ENCODE measurements at places on chromosomes 1 and 21. TPM values are rescaled to one million over a fixed set of nuclear protein-coding genes. Genes with fewer than 3 reads are reported as not detected.

GRCh38 chr1:205430696-205431305 is 8.9 kb upstream of the LEMD1 start:
- DNase-seq: no peak

DNA sequence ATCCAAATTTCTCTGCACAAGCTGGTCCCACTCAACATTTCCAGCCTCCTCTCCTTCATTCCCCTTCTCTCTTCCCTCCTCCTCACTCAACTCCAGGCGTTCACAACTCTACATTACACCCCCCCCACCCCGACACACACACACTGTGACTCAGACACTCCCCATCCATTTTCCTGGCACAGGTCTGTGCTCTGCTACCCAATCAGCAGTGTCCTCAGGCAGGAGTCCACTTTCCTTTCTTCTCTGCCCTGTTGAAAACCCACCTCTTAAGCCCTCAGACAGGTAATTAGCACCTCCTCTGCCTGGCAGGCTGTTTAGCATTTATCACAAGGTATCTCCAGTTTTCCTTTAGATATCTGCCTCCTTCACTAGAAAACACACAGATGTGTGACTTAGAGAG is 8.8 kb upstream of the LMX1A start:
- no peak for DNase-seq

DNA sequence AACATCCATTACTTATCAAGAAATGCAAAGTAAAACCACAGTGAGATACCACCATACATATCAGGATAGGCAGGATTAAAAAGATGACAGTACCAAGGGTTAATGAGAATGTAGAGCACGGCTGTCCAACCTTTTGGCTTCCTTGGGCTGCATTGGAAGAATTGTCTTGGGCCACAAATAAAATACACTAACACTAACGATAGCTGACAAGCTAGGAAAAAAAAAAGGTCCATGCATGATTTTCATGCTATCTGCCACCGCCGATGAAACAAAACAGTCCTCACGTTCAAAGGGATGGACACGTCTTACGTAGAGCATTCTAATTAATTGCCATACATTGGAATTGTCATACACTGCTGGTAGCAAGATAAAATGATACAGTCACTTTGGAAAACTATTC is 14.3 kb downstream of the BACH1 start:
- no peak for DNase-seq

DNA sequence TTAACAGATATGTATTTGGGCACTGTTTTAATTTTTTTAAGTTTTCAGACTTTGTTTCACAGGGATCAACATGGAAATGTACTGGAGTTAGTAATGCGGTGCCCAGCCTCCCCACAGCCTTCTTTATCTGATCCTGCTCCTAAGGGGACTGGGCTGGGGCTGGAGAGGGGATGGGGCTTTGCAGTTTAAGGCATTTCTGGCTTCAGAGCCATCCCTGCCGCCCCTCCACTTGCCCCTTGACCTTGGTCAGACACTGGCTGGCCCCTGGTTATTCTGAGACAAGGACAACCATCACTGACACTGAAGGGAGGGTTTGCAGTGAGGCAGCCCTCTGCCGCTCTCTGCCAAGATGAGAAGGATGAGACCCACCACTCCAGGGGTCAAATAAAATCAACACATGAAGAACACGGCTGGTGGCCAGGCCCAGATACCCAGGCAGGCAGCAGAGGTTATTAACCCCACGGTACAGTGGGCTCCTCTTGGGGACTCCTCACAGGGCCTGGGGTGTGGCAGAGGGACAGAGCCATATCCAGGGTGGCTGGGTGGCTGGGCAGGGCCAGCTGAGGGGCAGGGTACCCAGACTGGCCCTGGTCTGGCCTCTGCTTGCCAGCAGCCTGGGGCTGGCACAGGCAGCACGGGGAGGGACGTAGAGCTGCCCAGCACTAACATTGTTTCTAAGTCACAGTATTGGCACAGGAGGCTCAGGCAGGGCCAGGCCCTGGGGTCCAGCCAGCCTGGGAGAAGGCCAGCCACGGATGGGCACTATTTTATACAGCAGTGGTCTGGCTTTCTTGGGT is 7.2 kb upstream of the UBE2U start:
- no peak for DNase-seq

DNA sequence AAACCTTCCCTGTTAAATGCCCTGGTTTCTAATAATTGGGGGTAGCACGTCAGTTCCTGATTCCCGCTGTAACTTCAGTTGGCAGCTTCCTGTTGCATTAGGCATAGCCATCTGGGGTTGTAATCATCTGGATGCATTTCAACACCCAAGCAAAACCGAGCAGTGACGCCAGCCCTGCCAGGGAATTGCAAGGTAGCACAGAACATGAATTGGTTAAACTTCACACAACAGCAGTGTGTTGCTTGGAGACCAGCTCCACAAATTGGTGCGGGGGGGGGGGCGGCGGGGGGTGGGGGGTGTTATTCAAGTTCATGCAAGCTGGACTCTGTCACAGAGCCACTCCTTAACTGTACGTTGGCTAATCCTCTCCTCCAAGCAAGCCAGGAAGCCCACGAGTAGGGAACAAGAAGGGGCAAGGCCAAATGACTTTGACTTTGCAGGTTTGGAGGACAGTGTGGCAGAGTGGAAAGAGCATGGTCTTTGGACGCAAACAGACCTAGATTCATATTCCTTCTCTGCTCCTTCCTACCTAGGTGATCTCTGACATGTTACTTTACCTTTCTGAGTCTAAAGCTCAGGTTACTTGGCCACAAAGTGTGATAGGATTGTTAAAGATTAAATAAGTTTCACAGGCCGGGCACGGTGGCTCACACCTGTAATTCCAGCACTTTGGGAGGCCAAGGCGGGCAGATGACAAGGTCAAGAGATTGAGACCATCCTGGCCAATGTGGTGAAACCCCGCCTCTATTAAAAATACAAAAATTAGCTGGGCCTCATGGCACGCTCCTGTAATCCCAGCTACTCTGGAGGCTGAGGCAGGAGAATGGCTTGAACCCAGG is 4.7 kb downstream of the LAX1 start:
- DNase-seq: no peak

- no peak for DNase-seq
Observed at GRCh38 chr21:38760762-38761155, 45.0 kb upstream of the ETS2 start.

DNA sequence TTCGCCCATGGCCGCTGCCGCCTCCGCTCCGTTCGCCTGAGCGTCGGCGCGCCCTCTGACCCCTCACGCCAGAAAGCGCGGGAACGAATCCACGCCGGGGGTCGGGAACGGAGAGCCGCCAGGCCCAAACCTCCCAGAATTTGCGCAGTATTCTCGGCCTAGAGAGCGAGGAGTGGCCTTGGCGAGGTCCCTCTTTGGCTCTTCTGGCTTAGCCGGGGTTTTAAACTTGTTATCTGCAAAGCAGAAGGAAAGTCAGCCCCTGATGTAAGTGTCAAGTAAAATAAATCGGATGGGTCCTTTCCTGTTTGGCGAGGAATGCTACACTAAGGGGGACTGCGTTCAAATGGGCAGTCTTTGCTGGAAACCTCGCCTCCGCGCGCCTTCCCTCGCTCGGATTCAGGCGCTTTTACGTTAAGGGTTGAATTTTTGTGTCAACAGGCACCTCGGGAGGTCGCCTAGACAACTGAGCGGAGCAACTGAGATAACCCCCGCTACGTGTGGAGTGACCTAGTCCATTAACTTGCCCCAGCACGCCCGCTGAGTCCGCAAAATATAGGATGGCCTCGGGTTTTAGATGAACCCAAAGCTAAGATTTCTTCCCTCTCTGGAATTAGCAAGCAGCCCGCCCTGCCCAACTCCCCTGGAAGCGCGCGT is 1.1 kb downstream of the HSF2BP start:
- DNase-seq: no peak

DNA sequence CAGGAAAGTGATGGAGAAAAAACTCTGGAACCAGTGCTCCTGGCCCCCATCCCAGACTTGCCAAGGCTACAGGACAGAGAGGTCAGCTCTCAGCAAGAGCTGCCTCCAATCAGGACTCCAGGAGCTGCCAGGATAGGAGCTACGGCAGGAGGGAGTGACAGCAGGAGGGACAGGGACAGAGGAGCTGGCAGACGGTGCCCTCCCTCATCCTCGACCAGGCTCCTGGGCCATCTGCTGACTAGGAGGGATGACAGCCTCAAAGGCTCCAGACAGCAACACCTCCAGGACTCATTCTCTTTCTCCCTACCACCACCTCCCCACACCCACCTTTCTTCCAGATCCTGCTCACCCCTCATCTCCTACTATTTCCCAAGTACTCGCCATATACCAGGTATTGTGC is 22.7 kb downstream of the DLGAP3 start:
- no peak for DNase-seq

DNA sequence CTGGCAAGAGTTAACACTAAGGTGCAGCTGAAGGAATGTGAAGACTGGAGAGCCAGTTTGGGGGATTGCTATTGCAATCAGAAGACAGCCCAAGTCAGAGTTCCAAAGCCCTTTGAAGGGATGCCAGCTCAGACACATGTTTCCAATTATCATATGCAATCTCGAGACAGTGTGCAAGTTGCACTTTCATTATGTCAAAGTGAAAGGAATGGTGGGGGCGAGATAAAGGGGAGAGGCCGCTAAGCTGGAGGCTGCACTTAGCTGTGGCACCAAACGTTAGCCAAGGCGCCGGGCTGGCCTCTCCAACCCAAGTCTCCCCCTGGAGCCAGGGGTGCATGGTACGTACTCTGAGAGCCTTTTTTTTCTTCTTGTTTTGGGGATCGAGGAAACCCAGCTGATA is 58.0 kb downstream of the NGF start:
- DNase-seq: no peak

DNA sequence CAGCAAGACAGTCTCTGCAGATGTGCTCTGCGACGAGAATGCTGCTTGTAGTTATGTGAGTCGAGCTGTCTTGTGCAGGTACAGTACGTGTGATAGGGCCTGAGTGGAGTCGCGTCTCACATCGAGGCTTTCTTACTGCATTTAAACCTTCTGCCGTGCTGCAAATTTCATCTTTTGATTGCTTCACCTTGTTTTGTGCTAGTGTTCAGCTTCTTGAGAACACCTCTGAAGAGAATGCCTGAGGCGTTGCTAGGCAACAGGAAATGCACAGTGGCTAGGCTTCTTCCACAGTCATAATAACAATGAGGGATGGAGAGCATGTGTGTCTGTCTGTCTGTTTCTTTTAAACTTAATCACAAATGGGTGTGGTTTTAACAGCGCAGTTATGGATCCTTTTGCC is 52.9 kb downstream of the MRPS6 start:
- DNase-seq: no peak

THAP3 gene
- total RNA-seq: 23.1 TPM

GRCh38 chr1:110151175-110151669 is 928 bp downstream of the SLC6A17 start:
- no peak for DNase-seq

All from HCT116 (cell line).